CD4-positive, alpha-beta T cell treated with Interleukin-17A for 4 hours (primary cell): ENCODE measurements at places on chromosomes 2 and 18.

- no peak for DNase-seq
These were observed 65.1 kb upstream of the RPRM start for GRCh38 chr2:153543635-153544071.

GRCh38 chr18:35514283-35514682, 16.5 kb upstream of the INO80C start:
- no peak for DNase-seq

- DNase-seq = no peak
These were observed 544 bp downstream of the DNAJC27 start for GRCh38 chr2:24971286-24971535.

- no peak for DNase-seq
These were observed 12.3 kb upstream of the MEP1B start for GRCh38 chr18:32177530-32177929.

DNA sequence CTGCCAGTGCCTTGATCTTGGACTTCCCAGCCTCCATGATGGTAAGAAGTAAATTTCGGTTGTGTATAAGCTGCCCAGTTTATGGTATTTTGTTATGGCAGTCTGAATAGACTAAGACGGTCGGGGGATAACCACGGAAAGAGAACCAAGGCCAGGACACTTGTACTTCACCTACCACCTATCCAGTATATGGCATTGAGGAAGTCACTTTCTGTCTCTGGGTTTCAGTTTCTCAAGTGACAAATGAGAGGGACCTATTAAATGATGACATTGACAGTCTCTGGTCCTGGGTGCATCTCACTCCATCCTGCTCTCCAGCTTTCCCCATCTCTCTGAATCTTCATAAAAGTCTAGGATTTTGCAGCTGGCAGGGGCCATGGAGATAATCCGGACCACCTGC, 183.8 kb upstream of the MSH6 start:
- no peak for DNase-seq

- no peak for DNase-seq
These were observed 203.4 kb downstream of the CTNNA2 start for GRCh38 chr2:79716266-79716665.
